ENCODE measurements at places on chromosomes 1 and 21. TPM values are rescaled to one million over a fixed set of nuclear protein-coding genes. Genes with fewer than 3 reads are reported as not detected.

DNA sequence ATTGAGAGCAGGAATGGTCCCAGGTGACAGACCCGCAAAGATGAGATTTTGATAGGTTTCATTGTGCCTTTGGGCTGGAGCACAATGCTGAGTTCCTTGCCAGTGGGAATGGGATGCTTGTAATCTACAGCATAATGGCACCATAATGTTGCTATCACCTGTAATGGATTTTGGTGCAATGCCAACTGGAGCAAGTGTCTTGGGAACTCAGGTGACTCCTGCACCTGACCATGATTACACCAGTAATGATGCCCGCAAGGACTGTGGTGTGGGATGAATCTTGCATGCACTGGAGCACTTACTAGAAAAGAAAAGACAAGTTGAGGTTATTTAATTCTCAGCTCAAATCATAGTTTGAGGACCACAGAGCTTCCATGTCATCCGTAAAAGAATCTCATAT lies 96.7 kb downstream of the PTPRU start:
- no peak for DNase-seq

GRCh38 chr21:46071082-46071481 lies 26.8 kb upstream of the COL6A2 start:
- no peak for DNase-seq

DNA sequence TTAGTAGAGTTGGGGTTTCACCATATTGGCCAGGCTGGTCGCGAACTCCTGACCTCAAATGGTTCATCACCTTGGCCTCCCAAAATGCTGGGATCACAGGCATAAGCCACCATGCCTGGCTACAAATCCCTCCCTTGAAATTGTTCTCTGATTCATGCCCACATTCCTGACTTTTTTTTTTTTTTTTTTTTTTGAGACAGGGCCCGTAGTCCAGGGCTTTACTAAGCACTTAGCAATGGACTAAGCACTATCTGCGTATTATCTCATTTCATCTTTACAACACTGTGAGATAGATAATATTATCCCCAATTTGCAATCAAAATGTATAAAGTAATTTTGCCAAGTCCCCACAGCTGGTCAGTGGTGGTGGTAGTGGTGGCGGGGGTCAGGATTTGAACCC lies 58.9 kb downstream of the VWA5B1 start:
- DNase-seq = no peak

DNA sequence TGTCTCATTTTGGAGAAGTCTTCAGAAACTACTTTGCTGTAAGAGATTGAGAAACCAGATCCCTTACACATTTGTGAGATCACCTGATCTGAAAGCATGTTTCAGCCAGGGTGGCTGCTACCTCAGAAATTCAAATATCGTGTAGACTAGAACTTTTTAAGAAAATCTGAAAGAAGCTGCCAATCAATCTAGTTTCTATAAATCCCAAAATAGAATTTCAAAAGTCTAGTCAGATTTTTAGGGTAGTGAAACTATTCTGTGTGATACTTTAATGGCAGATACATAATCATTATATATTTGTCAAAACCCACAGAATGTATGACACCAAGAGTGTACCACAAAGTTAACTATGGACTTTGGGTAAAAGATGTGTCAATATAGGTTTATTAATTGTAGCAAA lies 79.9 kb upstream of the PLPPR5 start:
- no peak for DNase-seq

GRCh38 chr21:38743772-38744529 lies 61.8 kb upstream of the ETS2 start:
- peak; percentile 16 for DNase-seq

GRCh38 chr1:246773213-246773641 lies 49.0 kb downstream of the SCCPDH start:
- no peak for DNase-seq

The HMGCS2 gene
- total RNA-seq = 21.6 TPM

The WDR64 gene
- not detected for total RNA-seq

The DYNLT5 gene
- 1.5 TPM for total RNA-seq
